ENCODE measurements at places on chromosomes 6 and 20.

DNA sequence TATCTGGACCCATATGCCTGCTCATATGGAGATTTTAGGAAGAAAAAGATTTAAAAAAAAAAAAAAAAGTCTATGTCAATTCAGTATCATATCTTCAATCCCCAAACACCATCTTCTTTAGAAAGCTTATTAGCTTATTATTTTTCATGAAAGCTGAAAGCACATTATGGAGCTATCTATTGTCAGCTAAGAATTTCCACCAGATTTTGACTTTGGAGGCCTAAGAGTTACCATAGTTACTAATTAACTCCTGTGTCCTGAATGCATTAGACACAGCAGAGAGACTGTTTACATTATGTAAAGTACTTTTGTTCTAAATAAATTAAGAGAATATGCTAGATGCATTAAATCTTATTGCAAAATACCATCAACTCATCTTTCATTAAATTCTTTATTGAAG is 255.5 kb upstream of the NRSN1 start:
- no peak for DNase-seq

DNA sequence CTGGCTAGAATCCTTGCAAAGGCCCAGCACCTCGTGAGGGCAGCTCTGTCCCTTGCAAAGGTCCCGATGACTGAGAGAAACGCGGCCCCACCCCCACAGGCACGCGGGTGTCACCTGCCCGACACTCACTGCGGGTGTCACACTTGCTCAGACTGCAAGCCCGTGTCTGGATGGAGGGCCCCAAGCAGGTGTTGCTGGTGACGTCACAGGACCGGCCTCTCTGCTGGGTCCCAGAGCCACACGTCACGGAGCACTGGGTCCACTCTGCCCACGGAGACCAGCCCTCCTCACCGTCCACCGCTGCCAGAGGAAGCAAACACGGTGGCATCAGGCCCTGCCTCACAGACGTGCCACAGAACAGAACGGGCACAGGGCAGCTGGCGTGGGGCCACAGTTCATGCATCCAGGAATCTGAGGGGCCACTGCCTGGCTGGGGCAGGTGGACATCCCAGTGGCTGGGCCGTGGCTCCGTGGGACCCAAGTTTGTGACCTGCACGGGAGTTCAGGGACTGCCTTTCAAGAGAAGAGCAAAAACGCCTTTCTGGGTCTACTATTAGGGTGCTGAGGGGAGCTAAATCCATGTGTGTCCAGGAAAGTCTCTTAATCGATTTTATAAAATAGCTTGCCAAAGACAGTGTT is 16.0 kb downstream of the THBS2 start:
- no peak for DNase-seq

DNA sequence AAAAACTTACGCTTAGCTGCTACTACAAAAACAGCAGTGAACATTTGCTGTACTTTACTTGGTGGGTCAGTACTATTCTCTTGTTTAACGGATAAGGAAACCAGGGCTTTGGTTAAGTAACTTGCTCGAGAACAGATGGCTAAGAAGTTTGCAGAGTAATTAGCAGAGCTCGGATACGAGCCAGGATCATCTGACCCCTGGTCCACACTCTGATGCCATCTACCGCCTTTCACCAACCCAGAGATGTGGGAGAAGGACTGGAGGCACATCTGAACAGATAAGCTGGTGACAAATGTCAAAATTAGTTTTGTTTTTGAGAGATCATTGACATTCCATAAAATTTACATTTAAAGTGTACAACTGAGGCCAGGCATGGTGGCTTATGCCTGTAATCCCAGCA is 18.9 kb upstream of the RPL7L1 start:
- DNase-seq, result no peak

DNA sequence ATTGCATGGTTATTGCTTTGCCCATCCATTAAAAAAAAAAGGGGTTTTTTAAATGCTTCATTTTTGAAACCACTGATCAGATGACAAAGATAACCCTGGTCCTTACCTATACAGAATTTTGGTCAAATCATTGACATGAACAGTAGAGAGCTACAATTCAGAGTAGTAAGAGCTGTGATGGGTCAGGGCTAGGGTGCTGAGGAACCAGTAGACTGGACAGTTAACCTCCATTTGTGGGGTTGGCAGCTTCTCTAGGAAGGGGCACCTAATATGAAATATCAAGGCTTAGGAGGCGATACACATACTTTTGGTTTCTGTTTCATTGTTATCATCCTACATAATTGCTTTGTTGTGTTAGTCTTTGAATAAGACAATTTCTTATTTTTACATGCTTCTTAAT is 55.1 kb downstream of the ORC3 start:
- DNase-seq, result no peak

DNA sequence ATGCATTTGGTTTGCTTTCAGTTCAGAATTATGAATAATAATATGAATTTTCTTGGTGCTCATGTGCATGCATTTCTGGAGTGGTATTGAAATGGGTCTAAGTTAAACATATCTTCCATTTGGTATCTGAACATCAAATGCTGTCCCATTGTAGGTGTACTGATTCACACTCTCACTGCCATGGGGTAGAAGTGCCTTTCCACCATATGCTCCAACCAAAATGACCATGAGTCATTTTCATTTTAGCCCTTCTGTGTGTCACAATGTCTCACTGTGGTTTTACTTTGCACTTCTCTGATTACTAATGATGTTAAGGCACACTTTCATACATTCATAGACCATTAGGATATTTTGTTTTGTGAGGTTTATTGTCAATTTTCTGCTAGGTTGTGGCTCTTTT is 211.9 kb downstream of the HAO1 start:
- no peak for DNase-seq

- DNase-seq, result no peak
Measured at GRCh38 chr6:25794784-25795183, 37.1 kb downstream of the SLC17A1 start.

DNA sequence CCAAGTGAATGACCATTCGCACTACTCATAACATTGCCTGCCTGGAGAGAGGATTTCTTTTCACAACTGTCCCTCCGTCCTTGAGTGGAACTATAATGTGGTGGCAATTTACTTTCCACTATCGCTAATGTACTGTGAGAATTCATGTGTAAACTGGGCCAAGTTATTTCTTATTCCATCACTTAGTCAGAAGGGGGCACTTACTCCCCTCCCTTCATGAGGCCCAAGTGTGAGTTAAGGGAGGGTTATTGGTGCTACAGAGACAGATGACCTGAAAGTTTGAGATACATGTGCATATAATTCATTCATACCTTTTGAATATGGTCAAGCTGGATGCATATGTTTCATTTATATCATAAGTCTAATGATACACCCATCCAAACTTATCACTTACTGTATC is 65.2 kb upstream of the LOC128125822 start:
- DNase-seq, result no peak

GRCh38 chr20:45218124-45218523 is 3.0 kb upstream of the SEMG2 start:
- DNase-seq, result no peak

GRCh38 chr6:105389543-105389942 is 13.3 kb downstream of the PREP start:
- DNase-seq, result no peak

- no peak for DNase-seq
Measured at GRCh38 chr6:158910484-158911440, 89.2 kb downstream of the RSPH3 start.

- no peak for DNase-seq
Measured at GRCh38 chr20:36744764-36745191, 1.1 kb downstream of the NDRG3 start.

- no peak for DNase-seq
Measured at GRCh38 chr6:16688436-16688835, 72.8 kb downstream of the ATXN1 start.

DNA sequence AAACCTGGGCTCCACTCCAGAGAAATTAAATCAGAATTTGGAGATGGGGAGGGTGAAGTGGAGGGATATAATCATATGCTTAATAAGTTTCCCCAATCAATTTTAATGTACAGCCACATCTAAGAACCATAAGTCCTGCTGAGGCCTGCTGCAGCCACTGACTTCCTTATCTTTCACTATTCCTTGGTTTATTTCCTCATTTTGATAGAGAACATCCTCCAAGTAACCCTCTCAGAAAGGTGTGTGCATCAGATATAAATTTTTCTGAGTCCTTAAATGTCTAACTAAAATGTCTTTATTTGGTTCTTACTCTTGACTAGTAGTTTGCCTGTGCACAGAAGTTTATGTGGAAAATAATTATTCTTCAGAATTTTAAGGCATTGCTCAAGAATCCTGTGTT is 23.7 kb upstream of the SIRT5 start:
- no peak for DNase-seq

GRCh38 chr6:22020299-22021003 is 276.4 kb downstream of the PRL start:
- DNase-seq, result no peak

GRCh38 chr20:49267327-49267726 is 10.5 kb downstream of the ZNFX1 start:
- no peak for DNase-seq

DNA sequence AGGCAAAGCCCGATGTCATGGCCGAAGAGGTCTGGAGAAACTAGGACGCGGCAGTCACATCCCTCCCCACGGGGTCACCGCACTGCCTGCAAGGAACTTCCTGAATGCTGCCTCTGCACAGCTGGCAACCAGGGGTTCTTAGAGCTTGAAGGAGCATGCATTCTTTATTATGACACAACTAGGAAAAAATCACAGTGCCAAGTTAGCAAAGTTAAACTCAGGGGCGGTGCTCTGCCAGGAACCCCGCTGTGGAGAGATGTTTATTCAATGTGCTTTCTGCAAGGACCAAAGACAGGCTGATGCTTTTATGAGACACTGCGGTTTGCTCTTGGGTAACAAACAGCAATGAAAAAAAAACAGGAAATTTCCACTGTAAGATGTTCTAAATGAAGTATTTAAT is 287.3 kb upstream of the FOXQ1 start:
- no peak for DNase-seq

DNA sequence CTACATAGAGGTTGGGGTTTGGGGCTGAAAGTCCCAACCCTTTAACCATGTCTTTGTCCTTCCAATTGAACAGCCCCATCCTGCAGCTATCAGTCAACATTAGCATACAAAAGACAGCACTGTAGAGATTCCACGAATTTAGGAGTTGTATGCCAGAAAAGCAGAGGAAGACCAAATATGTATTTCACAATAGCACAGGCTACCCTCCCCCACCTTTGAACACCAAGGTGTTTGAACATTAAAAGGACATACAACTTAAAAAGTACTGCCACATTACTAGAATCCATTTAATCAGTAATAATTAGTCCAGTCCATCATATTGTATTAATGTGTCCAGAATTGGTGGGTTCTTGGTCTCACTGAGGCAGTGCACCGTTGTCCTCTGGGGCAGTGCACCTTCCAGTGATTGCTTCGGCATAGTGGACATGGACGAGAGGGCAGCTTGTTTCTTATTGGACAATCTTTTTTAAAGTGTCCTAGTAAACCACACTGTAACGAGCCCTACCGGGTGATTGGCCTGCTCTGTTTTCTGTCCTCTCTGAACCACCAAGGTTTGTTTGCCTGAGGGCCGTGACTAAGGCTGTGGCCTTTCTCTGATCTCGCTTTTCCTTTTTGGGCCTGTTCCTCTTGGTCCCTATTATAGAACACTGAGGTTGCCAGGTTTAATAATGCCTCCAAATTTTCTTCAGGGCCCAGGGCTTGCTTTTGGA is 36.4 kb downstream of the GSTA4 start:
- no peak for DNase-seq

DNA sequence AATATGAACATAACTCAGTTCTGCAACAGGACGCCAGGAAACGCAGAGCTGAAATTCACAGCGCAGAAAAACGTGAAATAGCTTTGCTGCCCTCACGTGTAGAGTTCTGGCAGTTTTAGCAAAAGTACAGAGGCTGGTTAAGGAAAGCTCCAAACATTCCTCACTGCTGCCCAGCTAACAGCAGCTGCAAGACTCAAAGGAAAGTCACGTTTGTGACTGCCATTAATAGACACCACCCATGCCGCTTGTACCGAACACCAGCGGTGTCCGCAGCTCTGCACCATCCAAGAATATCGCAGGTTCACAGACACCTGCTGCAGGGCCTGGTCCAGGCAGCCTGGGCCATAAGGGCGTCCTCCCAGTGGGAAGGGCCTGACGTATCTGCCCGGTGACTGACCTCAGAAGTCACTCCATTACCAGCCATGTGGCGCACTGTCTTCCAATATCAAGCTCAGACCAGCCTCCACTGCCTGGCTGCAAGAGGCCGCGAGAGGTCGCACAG is 61.4 kb downstream of the WDR27 start:
- no peak for DNase-seq

DNA sequence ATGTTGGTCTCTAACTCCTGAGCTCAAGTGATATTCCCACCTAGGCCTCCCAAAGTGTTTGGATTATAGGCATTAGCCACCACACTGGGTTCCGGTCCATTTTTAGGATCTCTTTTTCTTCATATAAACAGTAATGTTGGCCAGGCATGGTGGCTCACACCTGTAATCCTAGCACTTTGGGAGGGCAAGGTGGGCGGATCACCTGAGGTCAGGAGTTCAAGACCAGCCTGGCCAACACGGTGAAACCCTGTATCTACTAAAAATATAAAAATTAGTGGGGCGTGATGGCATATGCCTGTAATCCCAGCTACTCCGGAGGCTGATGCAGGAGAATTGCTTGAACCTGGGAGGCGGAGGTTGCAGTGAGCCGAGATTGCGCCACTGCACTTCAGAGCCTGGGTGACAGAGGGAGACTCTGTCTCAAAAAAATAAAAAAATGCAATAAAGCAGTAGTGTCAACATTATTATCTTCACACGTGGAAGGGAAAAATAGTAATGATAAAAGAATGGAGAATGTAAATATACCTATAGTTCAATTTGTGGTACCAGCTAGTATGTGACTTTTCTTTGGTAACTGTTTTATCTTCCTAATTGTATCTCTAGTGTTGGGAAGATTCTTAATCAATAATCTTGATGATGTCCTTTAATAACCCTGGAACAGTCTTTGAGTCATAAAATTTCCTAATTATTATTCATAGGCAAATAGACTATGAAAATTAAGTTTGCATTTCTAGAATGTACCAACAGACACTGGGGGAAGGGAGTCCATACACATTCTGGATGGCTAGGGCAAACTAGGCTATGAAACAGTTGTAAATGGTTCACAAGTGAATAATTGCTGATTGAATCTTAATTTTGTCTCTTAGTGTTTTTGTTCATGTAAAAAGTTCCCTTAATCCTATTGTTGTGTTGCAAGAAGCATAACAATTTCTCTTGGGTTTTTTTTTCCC is 3.6 kb downstream of the PARD6B start:
- no peak for DNase-seq

DNA sequence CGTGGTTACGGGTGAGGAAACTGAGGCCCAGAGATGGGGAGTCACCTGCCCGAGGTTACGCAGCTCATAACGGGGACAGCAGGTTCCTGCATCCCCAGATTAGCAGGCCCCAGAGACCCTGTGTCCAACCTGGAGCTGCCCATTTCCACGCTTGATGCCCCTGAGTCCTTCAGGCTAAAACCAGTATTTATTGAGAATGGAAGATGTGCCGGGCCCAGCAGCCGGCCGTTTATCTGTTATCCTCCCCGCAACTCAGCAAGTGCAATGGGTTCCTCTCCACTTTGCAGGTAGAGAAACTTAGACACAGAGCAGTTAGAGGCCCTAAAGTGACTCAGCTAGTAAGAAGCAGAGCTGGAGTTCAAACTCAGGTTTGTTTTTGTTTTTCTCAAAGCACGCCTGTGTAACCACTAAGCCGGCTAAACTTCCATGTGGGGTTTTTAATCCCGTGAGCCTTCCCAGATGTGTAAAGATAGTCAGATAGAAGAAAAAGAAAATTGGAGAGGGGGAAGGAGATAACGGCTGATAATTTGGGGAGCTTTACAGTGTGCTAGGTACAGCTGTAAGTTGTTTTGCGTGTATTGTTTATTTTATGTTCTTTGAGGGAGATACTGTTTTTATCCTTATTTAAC is 775 bp downstream of the PFDN4 start:
- DNase-seq, result no peak

All from activated gamma-delta T cell treated with Interleukin-2 at 50 U/mL for 16 hours (primary cell).